ENCODE measurements at places on chromosomes 11 and 22.
A peak's percentile ranks its signal among the peaks of the same experiment; 100 is the strongest.

GRCh38 chr22:50473855-50474671 is 772 bp downstream of the SBF1 start:
- peak; percentile 52 for DNase-seq

DNA sequence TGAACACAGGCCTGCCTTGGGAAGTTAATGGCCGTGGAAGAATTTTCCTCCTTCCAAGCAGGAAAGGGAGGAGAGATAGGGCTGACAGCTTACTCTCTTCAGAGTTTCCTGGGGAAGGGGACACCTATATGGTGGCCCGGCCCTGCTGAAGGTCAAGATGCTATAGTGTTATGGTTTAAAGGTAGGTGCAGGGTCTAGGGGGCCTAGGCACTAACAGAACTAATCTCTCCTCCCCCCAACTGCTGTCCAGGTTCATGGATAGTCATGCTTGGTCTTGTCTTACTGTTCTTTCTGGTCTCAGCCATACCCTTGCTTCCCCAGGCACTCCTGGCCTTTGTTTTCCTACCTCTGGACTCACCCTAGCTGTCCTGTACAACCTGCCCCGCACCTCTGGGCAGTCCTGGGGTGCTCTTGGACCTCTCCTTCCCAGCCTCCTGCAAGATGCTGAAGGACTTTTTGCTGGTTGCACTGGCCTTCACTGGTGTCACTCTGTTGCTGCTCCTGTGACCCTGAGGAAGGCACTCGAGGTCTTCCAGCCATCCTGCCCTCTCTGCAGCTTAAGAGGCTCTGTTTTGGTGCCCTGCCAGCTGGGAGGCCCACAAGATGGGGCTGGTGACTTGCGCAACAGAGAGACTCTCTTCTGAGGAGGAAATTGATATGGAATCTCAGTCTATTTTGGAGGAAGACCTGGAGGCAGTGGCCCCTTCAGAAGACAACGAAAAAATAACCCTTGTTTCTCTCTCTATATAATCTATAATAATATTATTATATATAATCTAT is 17.9 kb downstream of the SEC14L3 start:
- no peak for DNase-seq

- DNase-seq: no peak
These were observed 22.4 kb upstream of the LRRC32 start for GRCh38 chr11:76692956-76693355.

- DNase-seq: no peak
These were observed 2.7 kb downstream of the SPI1 start for GRCh38 chr11:47375546-47376085.

DNA sequence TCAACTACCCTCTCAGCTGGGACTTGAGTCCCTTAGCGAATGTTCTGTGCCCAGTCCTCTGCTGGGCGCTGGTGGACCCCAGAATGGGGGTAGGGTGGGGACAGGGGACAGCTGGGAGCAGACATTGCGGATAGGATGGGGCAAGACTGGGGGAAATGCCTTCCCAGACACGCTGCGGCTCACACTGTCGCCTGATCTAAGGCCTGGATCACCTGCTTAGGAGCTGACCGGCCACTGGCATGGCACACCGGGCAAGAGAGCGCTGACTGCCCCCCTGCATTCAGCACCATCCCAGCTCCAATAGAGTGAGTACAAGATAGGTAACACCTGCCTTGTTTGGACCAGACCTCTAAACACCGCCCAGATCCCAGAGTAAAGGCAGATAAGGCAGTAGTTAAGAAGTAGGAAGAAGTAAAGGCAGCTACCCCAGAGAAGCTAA is 1.4 kb downstream of the ARVCF start:
- DNase-seq: no peak

- DNase-seq: no peak
These were observed 38.6 kb upstream of the ALKBH3 start for GRCh38 chr11:43842021-43842420.

DNA sequence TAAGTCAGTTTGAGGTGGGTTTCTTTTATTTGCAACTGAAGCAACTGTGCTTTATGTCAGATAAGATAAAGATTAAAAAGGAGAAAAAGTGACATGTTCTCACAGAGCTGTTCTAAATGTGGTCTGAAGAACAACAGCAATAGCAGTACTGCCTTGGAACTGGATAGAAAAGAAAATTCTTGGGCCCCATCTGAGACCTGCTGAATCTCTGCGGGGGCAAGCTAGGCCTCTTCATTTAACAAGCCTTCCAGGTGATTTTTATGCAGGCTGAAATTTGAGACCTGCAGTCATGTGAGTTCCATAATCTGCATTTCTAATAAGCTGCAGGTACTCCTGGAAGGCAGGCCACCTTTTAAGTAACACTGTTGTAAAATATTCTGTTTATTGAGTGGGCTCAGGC is 91.4 kb upstream of the CTSC start:
- DNase-seq: no peak

- no peak for DNase-seq
These were observed 48.2 kb downstream of the GLYATL2 start for GRCh38 chr11:58796333-58796732.

GRCh38 chr11:62602141-62603071 is 741 bp upstream of the MTA2 start:
- no peak for DNase-seq

DNA sequence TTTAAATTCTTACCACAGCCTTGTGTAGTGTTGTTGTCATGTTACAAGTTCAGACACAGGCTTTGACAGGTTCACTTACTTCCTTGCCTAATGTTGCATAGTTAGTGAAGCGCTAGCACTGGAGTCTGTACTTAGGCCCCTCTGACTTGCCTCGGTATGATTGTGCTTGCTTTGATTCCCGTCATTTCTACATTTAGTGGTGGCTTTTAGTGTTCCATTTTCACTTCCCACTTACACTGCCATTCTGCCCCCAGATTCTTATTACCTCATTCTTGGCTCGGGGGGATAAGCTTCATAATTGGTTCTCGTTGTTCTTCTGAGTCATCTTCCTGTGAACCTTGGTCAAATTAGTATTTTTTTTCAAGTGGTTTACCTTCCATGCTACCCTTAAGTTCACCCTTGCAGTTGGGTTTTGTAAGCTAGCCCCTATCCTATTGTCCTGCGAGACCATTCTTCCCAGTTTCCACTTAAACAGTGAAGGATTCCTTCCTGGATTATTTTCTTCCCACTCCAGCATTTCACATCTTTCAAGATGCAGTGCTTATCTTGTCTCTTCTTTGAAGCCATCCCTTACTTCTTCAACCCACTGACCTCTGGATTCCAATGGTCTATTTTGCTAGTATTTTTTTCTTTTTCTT is 68.7 kb downstream of the DDX10 start:
- peak; percentile 87 for DNase-seq

DNA sequence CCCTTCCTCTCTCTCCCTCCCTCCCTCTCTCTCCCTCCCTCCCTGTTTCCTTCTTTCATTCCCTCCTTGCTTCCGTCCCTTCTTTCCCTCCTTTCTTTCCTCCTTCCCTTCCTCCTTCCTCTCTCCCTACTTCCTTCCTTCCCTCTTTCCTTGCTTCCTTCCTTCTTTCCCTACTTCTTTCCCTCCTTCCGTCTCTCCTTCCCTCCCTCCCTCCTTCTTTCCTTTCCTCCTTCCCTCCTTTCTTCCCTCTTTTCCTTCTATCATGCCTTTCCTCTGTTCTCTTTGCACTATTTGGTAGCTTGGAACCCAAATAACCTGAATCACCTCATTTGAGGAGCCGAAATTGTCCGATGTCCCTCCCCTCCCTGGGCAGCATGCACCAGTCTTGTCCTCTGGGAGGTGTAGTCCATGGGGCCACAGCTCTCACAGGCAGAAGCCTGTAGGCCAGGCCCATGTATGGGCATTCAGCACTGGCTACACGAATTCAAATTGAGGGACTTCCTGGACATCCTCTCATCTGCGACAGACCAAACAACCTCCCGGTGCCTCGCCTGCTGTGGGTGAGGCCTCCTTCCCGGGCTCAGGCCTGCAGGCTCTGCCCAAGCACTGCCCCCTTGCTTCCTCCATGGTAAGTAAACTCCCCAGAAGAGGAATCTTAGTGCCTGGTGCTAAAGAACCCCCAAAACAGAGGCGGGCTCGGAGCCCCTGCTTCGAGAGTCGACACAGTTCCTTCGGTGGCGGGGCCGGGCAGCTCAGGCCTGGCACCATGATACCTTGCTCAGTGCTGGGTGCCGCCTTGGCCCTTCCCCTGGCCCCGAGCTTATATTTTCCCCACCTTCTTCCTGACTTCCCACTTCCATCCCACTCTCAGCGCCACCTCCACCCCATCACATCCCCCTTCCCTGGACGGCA is 454.1 kb upstream of the CADM1 start:
- no peak for DNase-seq

DNA sequence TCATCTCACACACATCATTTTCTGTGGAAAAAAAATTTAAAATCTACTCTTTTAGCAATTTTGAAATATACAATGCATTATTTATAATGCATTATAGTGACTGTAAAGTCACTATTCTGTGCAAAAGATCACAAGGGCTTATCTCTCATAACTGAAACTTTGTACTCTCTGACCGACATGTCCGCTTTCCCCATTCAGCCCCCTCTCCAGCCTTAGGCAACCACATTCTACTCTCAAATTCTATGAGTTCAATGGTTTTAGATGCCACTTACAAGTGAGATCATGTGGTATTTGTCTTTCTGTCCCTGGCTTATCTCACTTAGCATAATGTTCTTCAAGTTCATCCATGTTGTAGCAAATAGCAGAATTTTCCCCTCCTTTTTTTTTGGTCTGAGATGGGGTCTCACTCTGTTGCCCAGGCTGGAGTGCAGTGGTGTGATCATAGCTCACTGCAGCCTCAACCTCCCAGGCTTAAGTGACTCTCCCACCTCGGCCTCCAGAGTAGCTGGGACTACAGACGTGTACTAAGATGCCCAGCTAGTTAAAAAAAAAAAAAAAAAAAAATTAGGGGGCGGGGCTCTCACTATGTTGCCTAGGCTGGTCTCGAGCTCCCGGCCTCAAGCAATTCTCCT is 44.5 kb downstream of the SYN3 start:
- DNase-seq: no peak

DNA sequence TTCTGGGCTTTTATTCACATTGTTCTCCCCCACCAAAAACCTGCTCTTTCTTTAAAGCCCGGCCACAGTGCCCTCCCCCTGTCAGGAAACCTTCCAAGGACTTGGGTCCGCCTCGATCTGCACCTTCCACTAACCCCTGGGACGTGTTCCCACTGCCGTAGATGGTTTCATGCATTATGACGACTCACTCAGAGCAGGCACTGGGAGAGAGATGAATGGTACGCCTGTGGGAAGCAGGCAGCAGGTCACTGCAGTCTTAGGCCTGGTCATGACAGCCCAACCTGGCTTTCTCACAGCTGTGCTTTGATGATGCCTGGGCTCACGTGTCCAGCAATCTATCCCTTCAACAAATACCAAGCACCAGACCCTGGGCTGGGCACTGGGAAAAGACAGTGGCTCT is 115.7 kb downstream of the WNT7B start:
- no peak for DNase-seq

GRCh38 chr11:1168256-1168655 is 10.5 kb downstream of the MUC5AC start:
- DNase-seq: no peak

DNA sequence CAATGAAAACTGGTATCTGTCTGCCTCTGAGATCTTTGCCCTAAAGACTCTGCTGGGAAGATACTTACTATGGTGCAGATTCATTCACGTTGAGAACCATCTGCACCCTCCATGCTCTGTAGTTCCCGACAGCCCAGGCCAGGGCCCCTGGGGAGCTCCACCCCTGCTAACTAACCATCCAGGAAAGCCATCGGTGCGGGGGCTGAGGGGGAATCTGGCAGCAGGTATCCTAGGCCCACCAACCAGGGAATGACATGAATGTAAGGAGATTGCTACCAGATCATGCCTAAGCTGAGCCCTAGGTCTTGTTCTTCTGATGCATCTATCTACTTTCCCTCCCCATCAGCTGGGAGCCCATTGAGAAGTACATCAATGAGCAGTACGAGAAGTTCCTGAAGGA is 11.3 kb upstream of the WBP2NL start:
- DNase-seq: no peak

Data from inflammatory macrophage treated with lipopolysaccharide for 4 hours (primary cell).